ENCODE measurements at places on chromosomes 13 and 19. TPM values are rescaled to one million over a fixed set of nuclear protein-coding genes. Genes with fewer than 3 reads are reported as not detected.
A peak's percentile ranks its signal among the peaks of the same experiment; 100 is the strongest.

Gene SYNE4
- total RNA-seq: 2.6 TPM

Gene PNMA8A
- total RNA-seq: not detected

Gene ZNF888
- 8.8 TPM for total RNA-seq

Gene RRAS
- 8.4 TPM for total RNA-seq

Gene FFAR2
- total RNA-seq: not detected

Gene ZNF415
- 1.9 TPM for total RNA-seq

Gene ZSCAN5C
- not detected for total RNA-seq

- H3K4me1 ChIP-seq: peaks cover 6% of the 10 kb centered on the region
- peaks cover 40% of the 10 kb centered on the region for H3K36me3 ChIP-seq
- no peak overlapping the region for H3K27ac ChIP-seq
- H3K4me3 ChIP-seq: no peak overlapping the region
- DNase-seq: no peak
Measured at GRCh38 chr19:4704317-4704673, 19.3 kb downstream of the DPP9 start.

- no peak overlapping the region for H3K4me3 ChIP-seq
- peaks cover 31% of the 10 kb centered on the region for H3K36me3 ChIP-seq
- peaks cover 4% of the 10 kb centered on the region for H3K4me1 ChIP-seq
Measured at GRCh38 chr19:32652894-32653598, 21.9 kb downstream of the ANKRD27 start.

DNA sequence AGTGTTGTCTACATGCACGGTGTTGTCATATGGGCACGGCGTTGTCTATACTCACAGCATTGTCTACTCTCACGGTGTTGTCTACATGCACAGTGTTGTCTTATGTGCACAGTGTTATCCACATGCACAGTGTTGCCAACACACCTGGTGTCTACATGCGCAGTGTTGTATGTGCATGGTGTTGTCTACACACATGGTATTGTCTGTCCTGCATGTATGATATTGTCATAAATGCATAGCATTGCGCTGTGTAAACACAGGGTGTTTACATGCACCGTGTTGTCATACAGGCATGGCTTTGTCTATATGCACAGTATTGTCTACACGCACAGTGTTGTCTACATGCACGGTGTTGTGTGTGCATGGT is 6.8 kb downstream of the ADPRHL1 start:
- no peak overlapping the region for H3K4me3 ChIP-seq
- no peaks in the 10 kb centered on the region for H3K27me3 ChIP-seq
- no peaks in the 10 kb centered on the region for H3K4me1 ChIP-seq
- peaks cover 4% of the 10 kb centered on the region for H3K36me3 ChIP-seq
- no peak for DNase-seq

- peak overlapping the region; percentile 96 for H3K4me3 ChIP-seq
- H3K36me3 ChIP-seq: peaks cover 37% of the 10 kb centered on the region
- peak overlapping the region; percentile 91 for H3K27ac ChIP-seq
- peaks cover 73% of the 10 kb centered on the region for H3K4me1 ChIP-seq
Measured at GRCh38 chr13:114130837-114131582, 1.4 kb downstream of the RASA3 start.

DNA sequence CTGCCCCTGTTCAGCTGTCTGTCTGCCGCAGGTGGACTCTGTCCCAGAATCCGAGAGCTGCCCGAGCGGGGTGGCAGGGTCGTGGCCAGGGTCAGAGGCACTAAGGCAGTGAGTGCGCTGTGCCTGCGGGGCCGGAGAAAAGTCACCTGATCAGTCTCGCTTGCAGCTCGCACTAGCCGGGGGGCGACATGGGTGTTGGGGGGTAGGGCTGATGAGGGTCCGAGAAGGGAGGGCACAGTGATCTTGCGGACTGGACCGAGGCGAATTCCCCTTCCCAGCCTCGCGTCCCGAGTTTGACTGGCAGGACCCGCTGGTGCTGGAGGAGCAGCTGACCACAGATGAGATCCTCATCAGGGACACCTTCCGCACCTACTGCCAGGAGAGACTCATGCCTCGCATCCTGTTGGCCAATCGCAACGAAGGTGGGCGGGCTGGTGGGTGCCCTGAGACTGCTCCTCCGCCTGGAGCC is 627 bp downstream of the GCDH start:
- no peak for DNase-seq
- H3K4me3 ChIP-seq: peak overlapping the region; percentile 95
- H3K27ac ChIP-seq: peak overlapping the region; percentile 91
- peaks cover 29% of the 10 kb centered on the region for H3K4me1 ChIP-seq

- H3K4me3 ChIP-seq: no peak overlapping the region
- peaks cover 2% of the 10 kb centered on the region for H3K4me1 ChIP-seq
- no peaks in the 10 kb centered on the region for H3K27me3 ChIP-seq
Measured at GRCh38 chr19:50518091-50519005, 4.6 kb upstream of the ASPDH start.

GRCh38 chr13:39023316-39023715 is 14.6 kb downstream of the PROSER1 start:
- peaks cover 55% of the 10 kb centered on the region for H3K36me3 ChIP-seq
- no peak overlapping the region for H3K4me3 ChIP-seq
- H3K27ac ChIP-seq: no peak overlapping the region
- H3K4me1 ChIP-seq: peaks cover 5% of the 10 kb centered on the region
- H3K27me3 ChIP-seq: no peaks in the 10 kb centered on the region

GRCh38 chr19:10762656-10763055 is 44.8 kb downstream of the DNM2 start:
- H3K27ac ChIP-seq: peak overlapping the region; percentile 89
- peak; percentile 68 for DNase-seq
- H3K36me3 ChIP-seq: peaks cover 65% of the 10 kb centered on the region

GRCh38 chr19:54674021-54674617 is 11.3 kb downstream of the LILRB4 start:
- H3K4me3 ChIP-seq: no peak overlapping the region
- peaks cover 8% of the 10 kb centered on the region for H3K4me1 ChIP-seq
- no peak overlapping the region for H3K27ac ChIP-seq
- no peaks in the 10 kb centered on the region for H3K36me3 ChIP-seq
- H3K27me3 ChIP-seq: peaks cover 10% of the 10 kb centered on the region
- DNase-seq: peak; percentile 49

DNA sequence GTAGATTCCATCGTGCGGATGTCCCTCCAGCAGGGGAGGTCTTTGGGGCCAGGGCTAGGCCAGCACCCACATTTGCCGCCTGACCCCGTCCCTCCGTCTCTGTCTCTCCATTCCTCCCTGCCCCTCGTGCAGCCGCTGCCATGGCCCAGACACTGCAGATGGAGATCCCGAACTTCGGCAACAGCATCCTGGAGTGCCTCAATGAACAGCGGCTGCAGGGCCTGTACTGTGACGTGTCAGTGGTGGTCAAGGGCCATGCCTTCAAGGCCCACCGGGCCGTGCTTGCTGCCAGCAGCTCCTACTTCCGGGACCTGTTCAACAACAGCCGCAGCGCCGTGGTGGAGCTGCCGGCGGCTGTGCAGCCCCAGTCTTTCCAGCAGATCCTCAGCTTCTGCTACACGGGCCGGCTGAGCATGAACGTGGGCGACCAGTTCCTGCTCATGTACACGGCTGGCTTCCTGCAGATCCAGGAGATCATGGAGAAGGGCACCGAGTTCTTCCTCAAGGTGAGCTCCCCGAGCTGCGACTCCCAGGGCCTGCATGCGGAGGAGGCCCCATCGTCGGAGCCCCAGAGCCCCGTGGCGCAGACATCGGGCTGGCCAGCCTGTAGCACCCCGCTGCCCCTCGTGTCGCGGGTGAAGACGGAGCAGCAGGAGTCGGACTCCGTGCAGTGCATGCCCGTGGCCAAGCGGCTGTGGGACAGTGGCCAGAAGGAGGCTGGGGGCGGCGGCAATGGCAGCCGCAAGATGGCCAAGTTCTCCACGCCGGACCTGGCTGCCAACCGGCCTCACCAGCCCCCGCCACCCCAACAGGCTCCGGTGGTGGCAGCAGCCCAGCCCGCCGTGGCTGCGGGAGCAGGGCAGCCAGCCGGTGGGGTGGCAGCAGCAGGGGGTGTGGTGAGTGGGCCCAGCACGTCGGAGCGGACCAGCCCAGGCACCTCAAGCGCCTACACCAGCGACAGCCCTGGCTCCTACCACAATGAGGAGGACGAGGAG is 14.8 kb downstream of the STX10 start:
- H3K4me1 ChIP-seq: peaks cover 29% of the 10 kb centered on the region
- H3K36me3 ChIP-seq: peaks cover 24% of the 10 kb centered on the region
- no peak overlapping the region for H3K4me3 ChIP-seq
- no peaks in the 10 kb centered on the region for H3K27me3 ChIP-seq

DNA sequence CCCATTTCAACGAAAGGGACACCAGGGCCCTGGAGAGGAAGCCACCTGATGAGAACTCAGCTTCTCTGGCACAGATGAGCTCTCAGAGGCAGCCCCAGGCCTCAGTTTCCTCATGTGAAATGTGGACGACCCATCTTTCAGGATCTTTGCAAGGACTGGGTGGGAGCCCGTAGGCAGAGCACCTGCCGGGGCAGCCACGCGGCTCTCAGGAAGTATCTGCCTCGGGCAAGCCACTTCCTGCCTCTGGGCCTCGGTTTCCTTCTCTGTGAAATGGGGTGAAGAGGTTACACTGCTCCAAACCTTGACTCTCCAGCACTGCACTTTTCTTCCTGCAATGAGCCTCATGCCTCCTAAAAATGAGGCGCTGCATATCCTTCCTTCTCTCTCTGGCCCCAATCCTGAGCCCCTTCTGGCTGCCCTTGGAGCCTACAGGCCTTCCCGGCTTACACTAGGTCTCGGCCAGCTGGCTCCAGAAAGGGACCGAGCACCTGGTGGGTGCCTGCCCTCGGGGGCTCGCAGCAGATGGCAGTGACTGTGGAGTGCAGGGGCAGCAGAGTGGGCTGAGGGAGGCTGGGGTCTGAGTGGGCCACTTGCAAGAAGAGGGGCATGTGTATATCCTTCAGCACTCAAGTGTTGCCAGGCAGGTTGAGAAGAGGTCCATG is 3.5 kb downstream of the SSBP4 start:
- H3K4me3 ChIP-seq: peak overlapping the region; percentile 93
- H3K36me3 ChIP-seq: peaks cover 31% of the 10 kb centered on the region
- peak; percentile 71 for DNase-seq
- H3K27ac ChIP-seq: peak overlapping the region; percentile 85
- H3K27me3 ChIP-seq: no peaks in the 10 kb centered on the region

DNA sequence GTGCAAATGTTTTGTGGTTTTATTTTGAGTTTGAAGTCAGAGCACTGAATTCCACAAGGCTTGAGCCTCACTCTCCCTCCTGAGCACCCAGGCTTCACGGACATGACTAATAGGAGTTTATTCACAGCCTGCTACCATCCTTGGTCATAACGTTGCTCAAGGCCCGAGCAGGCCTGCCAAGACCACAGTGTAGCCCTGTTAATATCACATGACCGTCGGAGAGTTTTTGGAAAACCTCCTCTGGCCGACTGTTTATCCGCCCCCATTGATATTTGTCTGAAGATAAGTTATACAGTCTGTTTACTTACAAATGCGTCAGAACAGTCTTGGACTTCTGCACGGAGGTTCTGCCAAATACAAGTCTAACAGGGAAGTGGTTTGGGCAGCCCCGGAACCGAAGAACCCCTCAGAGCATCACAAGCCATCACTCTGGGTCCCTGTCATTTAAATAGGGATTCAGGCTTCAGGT is 89.9 kb downstream of the COL4A2 start:
- peaks cover 42% of the 10 kb centered on the region for H3K27me3 ChIP-seq
- no peak overlapping the region for H3K27ac ChIP-seq
- no peak overlapping the region for H3K4me3 ChIP-seq
- no peaks in the 10 kb centered on the region for H3K4me1 ChIP-seq
- H3K36me3 ChIP-seq: no peaks in the 10 kb centered on the region

DNA sequence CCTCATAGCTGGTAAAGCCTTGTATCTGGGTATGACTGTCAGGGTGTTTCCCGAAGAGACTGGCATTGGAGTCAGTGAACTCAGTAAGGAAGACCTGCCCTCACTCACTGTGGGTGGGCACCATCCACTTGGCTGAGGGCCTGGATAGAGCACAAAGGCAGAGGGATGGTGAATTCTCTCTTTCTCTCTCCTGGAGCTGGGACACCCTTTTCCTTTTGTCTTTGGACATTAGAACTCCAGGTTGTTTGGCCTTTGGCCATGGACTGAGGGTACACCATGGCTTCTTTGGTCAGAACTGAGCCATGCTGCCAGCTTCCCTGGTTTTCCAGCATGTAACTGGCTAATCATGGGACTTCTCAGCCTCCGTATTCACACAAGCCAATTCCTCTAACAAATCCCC is 4.6 kb upstream of the CEACAM1 start:
- H3K36me3 ChIP-seq: no peaks in the 10 kb centered on the region
- peaks cover 6% of the 10 kb centered on the region for H3K27me3 ChIP-seq
- H3K4me1 ChIP-seq: peaks cover 22% of the 10 kb centered on the region
- H3K27ac ChIP-seq: no peak overlapping the region

DNA sequence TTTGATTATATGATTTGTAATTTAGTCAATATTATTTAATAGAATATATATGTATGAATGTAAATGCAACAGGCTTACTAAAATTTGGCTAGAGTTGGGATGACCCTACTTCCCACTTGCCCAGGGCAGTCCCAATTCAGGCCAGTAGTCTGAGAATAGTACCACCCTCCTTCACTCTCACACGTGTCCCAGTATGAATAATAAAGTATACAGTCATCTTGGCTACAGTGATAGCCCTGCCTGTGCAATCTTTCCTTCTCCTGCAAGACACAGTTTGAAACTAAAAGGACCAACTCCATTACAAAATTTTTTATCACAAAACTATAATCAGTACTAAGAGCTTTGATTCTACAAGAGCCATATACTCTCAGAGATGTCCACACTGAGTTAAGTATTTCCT is 76.2 kb downstream of the SACS start:
- H3K4me1 ChIP-seq: no peaks in the 10 kb centered on the region
- no peak overlapping the region for H3K4me3 ChIP-seq
- H3K36me3 ChIP-seq: peaks cover 68% of the 10 kb centered on the region

DNA sequence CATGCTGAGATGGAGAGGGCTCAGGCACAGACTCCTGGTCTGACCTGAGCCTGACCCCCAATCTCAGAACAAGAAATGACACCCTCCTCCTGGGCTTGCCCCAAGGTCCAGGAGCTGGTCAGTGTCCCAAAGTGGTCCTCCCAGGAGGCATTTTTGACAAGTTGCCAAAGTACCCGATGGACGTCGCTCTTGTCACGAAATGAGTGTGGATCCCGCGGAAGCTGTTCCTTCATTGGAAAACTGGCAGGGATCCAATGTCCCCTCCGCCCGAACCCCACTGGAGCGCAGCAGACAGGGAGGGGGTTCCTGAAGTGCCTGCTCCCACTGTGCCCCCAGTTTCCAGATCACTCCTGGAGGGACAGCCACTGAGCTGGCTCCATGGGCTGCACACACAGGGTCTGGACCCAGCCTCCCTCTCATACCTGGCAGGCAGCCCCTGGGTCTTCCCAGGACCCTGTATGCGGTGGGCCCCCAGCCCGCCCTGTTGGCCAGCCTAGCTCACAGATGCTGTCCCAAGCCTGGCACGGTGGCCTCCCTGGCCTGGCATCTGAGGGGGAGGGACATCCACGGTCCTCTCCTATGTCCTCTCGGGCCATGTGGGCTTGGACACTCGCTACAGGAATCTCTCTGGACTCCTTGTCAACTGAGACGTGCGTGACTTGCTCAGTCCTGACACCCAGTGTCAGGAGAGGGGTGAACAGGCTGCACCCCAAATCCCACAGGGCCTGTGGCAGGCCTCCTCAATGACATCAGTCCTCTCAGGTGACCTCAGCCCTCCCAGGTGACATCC is 12.8 kb upstream of the ZNF14 start:
- H3K4me3 ChIP-seq: no peak overlapping the region
- H3K27me3 ChIP-seq: no peaks in the 10 kb centered on the region
- H3K36me3 ChIP-seq: no peaks in the 10 kb centered on the region
- no peak overlapping the region for H3K27ac ChIP-seq
- DNase-seq: no peak
- no peaks in the 10 kb centered on the region for H3K4me1 ChIP-seq

Measured in activated CD8-positive, alpha-beta T cell treated with anti-CD3 and anti-CD28 coated beads, Interleukin-2, amount 10 ng/mL, durations not matched to agents 7 days and 5 days (primary cell).